ENCODE measurements at places on chromosomes 12 and 14.

- no peak for DNase-seq
Measured at GRCh38 chr12:72135021-72135301, 137.2 kb upstream of the TRHDE start.

- no peak for DNase-seq
Measured at GRCh38 chr12:5778821-5779220, 166.2 kb downstream of the ANO2 start.

GRCh38 chr14:68682166-68683103 is 110.4 kb downstream of the ZFP36L1 start:
- peak; percentile 95 for DNase-seq

GRCh38 chr12:62966990-62967506 is 32.1 kb upstream of the PPM1H start:
- DNase-seq, result no peak

- no peak for DNase-seq
Measured at GRCh38 chr12:108635201-108635996, 1.7 kb upstream of the SELPLG start.

GRCh38 chr14:51395361-51395849 is 155.4 kb downstream of the TMX1 start:
- peak; percentile 56 for DNase-seq

DNA sequence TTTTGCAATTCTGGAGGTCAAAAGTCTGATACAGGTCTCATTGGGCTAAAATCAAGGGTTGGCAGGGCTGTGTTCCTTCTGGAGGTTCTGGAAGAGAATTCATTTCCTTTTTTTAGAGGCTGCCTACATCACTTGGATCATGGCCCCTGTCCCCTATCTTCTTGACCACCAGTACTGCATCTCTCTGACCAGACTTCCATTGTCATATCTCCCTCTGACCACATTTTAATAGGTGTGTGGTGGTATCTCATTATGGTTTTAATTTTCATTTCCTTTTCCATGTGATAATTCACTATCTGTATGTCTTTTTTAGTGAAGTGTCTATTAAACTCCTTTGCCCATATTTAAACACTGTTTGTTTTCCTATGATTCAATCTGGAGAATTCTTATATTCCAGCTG is 215.2 kb upstream of the OTX2 start:
- no peak for DNase-seq

- no peak for DNase-seq
Measured at GRCh38 chr12:50394469-50395029, 1.9 kb downstream of the FAM186A start.

DNA sequence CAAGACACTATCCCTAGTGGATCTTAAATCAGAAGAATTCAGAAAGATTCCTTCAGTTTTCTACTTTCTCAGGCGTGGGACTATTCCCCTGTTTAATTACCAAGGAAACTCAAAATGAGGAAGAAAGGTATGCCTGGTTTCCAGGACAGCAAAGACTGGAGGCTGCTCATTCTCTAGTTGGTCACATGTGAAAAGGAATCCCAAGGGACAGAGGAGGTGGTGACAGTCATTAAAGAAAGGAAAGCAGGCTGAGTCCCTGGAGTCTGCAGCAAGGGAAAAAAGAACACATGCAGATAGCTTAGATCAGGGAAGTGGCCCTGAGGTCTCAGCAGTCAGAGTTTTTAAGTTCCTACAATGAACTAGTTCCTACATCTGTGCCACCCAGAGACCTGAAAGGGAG is 165.4 kb upstream of the CCDC198 start:
- DNase-seq, result no peak

GRCh38 chr14:68687746-68688145 is 105.1 kb downstream of the ZFP36L1 start:
- no peak for DNase-seq

GRCh38 chr12:55972042-55972441 is 1.8 kb upstream of the RAB5B start:
- DNase-seq, result no peak

GRCh38 chr12:25797949-25798348 is 160.5 kb upstream of the RASSF8 start:
- no peak for DNase-seq

DNA sequence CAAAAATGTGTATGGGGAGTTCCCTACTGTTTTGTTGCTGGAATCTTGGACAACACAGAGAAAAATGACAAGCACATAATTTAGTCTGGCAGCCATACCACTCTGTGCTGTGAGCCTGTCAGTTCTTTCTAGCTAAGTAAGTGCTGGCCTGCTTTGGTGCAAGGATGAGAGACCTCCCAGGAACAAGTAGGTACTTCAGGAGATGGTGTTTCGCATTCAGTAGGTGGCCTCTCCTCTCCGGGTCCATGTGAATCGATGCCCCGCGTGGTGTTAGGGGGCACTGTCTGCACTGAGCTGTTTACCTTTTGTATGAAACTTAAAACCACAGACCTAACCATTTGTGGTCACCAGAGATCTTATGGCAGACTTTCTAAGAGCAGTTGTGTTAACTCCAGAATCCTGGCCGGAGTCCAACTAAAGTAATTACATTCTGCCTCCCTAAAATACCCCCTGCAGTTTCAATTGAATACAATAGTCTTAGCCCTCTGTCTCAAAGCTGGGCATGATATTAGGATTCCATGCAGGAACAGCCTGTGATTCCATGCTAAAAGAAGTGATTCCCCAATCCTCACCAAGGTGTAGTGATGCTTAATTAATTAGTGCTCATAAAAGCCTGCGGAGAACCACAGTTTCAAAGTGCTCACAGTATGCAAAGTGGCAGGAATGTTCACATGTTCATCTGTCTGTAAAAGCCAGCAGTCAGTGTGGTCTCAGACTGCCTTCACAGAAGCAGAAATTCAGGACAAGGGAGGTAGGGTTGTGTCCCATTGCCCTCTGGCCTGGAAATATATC is 64.2 kb downstream of the LLPH start:
- no peak for DNase-seq

GRCh38 chr14:62800577-62800976 is 244.7 kb downstream of the KCNH5 start:
- no peak for DNase-seq

GRCh38 chr14:36300337-36300736 is 20.1 kb downstream of the MBIP start:
- DNase-seq, result peak; percentile 19

DNA sequence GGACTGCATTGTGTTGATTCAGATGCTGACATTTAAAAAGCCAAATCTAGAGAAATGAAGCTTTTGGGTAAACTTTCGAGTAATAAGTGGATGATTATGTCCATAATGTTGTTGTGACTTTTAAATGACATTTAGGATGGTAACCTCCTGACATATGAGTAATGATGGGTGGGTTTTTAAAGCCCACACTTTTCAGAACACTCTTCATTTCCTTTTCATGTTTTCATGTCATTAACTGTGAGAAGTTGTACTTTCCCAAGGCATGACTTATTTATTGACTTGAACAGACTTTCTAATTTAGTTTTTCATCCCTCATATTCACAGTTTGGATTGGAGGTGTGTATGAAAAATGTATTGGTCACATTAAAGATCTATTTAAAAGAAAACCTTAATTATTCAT is 35.5 kb downstream of the RGS6 start:
- no peak for DNase-seq

GRCh38 chr14:71749613-71750238 is 182.5 kb upstream of the RGS6 start:
- DNase-seq, result no peak

- DNase-seq, result no peak
Measured at GRCh38 chr14:40981247-40981646, 625.4 kb upstream of the LRFN5 start.

DNA sequence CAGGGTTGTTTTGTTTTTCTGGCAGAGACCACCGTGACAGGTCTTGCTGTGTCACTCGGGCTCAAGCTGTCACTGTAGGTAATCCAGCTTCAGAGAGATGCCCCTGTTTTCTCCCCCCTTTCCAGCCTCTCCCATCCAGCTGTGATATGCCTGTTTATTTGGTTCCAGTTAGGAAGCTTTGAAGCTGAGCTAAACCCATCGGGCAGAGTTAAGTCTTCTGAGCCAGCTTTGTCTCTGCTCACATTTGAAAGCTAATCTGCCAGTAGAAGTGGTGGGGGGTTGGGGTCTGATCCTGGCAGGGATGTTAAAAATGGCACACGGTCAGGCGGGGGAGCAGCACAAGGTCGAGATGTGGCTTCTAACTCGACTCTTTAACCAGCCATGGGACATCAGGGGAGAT is 130.0 kb downstream of the TSPAN9 start:
- no peak for DNase-seq

- DNase-seq, result no peak
Measured at GRCh38 chr12:72677139-72677538, 405.0 kb downstream of the TRHDE start.

GRCh38 chr12:103278329-103278728 is 217.4 kb downstream of the C12orf42 start:
- DNase-seq, result no peak

- no peak for DNase-seq
Measured at GRCh38 chr12:130646716-130647370, 69.3 kb downstream of the RIMBP2 start.

- DNase-seq, result no peak
Measured at GRCh38 chr12:45406988-45407850, 191.3 kb downstream of the ANO6 start.

DNA sequence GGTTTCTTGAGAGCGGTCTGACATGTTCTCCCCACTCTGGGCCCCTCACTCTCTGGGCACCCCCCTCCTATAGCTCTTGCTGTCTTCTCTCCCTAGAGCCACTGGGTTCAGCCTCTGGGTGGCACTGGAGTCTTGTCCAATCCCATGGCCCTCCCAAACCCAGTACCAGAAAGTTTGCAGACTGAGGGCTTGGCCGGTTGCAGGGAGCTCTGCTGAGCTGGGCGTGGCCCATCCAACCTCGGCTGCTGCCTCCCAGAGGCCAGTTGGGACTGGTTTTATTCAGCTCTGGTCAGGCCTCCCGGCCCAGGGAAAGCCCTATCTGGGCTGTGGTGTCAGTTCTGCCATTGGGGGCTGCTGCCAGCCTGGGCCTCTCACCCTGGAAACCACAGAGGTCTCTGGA is 37.9 kb downstream of the ISCA2 start:
- DNase-seq, result no peak

DNA sequence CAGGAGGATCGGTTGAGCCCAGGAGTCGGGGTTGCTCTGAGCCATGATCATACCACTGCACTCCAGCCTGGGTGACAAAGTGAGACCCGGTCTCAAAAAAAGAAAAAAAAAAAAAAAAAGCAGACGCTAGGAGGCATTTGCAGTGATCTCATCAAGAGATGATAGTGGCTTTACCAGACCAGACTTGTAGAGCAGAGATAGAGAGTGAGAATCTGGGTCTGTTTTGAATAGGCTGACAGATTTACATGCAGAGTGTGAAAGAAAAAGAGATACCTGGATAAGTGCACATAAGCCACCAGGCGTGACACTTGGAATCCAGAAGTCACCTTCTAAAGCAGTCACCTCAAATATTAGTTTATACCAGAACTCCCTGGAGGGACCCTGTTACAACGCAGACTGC is 21.1 kb upstream of the FLRT2 start:
- DNase-seq, result no peak

DNA sequence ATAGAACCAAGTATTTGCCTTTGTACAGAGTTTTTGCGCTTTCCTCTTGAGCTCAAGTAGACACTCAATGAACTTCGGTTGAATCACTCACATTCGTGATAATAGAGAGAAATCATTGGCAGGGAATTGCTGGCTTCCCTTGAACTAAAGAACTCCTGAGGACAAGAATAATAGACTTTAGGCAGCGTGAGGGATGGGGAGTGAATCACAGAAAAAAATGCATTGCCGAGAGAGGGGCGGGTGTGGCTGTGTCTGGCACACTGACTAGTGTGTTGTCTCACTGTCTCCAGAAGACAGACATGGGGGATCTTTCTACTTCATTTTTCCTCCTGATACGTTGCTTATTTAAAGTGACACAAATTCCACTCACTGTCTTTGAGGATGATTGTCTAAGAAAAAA is 805.2 kb downstream of the BCL11B start:
- DNase-seq, result no peak

- no peak for DNase-seq
Measured at GRCh38 chr14:104523546-104523935, 56.0 kb upstream of the C14orf180 start.

GRCh38 chr14:28975084-28975483 is 208.5 kb downstream of the FOXG1 start:
- DNase-seq, result no peak
